Bone marrow (tissue), 2 donors: ENCODE measurements at places on chromosomes 6 and 20.

GRCh38 chr20:54103762-54104600, 33.6 kb upstream of the BCAS1 start:
- no peak for DNase-seq

DNA sequence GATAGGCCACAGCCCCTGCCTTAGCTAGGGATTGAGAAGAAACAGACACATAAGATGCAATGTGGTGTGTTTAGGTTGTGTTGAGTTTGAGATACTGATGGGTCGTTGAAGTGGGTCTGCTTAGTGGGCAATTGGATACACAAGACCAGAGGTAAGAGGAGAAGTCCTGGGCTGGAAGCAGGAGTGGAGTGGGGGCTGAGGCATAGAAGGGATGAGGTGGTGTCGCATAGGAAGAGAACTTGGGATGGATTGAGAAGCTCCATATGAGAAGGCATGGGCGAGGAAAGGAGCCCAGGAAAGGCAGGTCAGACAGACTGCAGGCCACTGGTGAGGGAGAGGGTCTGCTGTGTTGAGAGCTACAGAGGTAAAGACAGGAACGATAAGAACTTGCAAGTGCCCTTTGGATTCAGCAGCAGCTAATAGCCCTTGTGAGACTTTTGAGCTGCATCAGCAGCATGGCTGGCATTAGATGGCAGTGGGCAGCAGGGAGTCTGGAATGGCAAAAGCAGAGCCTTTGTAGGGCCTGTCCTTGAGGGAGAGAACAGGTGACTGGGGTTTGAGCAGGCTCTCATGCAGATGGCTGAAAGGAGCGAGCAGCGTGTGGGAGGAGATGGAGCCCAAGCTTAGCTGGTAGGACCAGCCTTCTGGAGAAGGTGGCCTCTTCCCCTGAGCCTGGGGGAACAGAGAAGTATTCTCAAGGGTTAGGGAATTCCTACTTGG, 33.2 kb downstream of the PLCG1 start:
- no peak for DNase-seq

DNA sequence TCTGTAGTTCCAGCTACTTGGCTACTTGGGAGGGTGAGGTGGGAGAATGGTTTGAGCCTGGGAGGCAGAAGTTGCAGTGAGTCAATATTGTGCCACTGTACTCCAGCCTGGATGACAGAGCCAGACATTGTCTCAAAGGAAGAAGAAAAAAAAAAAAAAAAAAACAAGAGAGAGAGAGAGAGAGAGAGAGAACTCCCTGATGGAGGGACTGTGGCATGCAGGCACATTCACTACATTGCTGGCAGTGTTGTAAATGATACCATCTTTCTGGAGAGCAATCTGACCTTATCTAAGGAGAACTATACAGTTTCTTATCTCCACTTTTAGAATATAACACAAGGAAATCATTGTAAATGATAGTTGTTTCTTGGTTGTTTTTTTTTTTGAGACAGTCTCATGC, 85.1 kb downstream of the MDN1 start:
- DNase-seq: no peak

GRCh38 chr6:45965007-45965406, 50.7 kb downstream of the CLIC5 start:
- DNase-seq: no peak

DNA sequence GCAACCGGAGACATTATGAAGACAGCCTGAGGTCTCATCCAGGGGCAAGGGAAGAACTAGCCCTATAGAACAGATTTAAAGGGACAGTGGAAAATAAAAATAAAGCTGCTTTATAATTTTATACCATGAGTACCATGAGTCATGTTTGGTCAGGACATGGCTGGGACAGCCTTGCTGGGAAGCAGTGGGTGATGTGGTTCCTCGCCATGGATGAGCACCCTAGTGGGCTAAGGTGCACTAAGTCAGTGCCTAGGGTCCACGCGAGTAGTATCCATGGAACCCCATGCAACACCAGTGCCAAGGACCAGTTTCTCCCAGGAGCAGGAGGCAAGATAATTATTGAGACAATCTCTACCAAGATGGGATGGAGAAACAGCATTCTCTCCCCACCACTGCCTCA, 33.4 kb upstream of the ELMO2 start:
- no peak for DNase-seq

DNA sequence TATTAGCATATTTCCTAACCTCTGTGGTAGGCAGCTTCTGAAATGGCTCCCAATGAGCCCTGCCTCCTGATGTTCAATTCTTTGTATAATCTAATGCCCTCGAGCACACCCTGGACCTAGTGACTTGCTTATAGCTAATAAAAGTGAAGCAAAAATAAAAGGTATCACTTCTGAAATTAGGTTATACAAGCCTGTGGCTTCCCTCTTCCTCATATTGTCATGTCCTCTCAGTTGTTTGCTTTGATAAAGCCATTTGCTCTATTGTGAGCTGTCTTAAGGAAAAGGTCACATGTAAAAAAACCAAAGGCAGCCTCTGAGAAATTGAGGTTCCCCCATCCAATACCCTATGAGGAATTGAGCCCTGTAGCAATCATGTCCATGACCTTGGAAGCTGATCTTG, 442.1 kb upstream of the ADGRB3 start:
- DNase-seq: no peak

DNA sequence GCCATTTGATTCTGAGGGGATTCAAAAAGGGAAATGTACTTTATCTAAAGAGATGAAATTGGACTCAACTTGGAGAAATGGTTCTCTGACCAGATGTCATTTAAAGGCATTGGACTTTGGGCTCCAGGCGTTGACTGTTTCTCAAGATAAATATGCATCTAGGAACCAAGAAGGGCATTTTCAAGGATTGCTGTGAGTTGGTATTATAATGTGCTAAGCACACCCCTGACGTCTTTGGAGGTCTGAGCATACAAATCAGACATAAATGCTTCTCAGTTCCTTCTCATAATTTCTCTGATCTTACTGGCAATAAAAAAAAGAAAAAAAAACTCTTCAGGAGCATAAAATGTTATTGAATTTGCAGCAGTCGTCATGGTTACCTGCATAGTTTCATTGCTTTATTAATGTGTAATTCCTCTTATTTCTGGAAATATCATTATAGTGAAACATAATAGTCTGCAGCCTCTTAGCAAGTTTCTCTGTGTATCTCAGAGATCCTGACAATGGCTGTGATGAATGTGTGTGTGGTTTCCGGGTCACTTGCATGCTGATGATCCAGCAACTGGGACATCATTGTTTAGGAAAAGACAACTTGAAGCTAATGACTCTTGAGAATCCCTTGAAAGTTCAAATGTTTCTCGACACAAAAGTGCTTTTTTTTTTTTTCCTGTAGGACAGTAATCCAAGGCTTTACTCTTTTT, 136.0 kb downstream of the AIG1 start:
- no peak for DNase-seq

DNA sequence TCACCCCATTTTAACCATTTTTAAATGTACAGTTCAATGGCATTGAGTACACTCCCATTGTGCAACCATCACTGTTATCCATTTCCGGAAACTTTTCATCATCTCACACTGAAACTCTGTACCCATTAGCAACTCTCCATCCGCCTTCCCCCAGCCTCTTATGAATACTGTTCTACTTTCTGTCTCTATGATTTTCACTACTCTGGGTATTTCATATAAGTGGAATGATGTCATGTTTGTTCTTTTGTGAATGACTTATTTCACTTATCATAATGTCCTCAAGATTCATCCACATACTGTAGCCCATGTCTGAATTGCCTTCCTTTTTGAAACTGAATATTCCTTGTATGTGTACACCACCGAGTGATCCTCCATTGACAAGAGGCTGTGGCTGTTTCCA, 92.9 kb upstream of the TOX2 start:
- no peak for DNase-seq
